ENCODE measurements at places on chromosomes 5 and 9. TPM values are rescaled to one million over a fixed set of nuclear protein-coding genes. Genes with fewer than 3 reads are reported as not detected.

The BARHL1 gene
- total RNA-seq: not detected

The PTPRD gene
- total RNA-seq: 84.0 TPM

GRCh38 chr5:52497133-52497693 lies 290.5 kb upstream of the ITGA1 start:
- H3K36me3 ChIP-seq: no peaks in the 10 kb centered on the region
- H3K27me3 ChIP-seq: no peaks in the 10 kb centered on the region
- no peaks in the 10 kb centered on the region for H3K4me1 ChIP-seq
- no peak overlapping the region for H3K27ac ChIP-seq

DNA sequence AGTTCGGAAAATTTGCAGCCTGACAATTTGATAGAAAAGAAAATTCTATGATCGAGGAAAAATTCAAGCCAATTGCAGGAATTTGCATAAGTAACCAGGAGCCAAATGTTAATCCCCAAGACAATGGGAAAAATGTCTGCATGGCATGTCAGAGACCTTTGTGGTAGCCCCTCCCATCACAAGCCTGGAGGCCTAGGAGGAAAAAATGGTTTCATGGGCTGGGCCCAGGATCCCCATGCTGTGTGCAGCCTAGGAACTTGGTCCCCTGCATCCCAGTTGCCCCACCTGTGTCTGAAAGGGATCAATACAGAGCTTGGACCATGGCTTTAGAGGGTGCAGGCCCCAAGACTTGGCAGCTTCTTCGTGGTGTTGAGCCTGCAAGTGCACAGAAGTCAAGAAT lies 1847.9 kb upstream of the ACO1 start:
- H3K36me3 ChIP-seq: no peaks in the 10 kb centered on the region
- H3K27me3 ChIP-seq: no peaks in the 10 kb centered on the region
- H3K4me1 ChIP-seq: no peaks in the 10 kb centered on the region
- no peak overlapping the region for H3K27ac ChIP-seq

The PCDHB15 gene
- total RNA-seq: 1.6 TPM

DNA sequence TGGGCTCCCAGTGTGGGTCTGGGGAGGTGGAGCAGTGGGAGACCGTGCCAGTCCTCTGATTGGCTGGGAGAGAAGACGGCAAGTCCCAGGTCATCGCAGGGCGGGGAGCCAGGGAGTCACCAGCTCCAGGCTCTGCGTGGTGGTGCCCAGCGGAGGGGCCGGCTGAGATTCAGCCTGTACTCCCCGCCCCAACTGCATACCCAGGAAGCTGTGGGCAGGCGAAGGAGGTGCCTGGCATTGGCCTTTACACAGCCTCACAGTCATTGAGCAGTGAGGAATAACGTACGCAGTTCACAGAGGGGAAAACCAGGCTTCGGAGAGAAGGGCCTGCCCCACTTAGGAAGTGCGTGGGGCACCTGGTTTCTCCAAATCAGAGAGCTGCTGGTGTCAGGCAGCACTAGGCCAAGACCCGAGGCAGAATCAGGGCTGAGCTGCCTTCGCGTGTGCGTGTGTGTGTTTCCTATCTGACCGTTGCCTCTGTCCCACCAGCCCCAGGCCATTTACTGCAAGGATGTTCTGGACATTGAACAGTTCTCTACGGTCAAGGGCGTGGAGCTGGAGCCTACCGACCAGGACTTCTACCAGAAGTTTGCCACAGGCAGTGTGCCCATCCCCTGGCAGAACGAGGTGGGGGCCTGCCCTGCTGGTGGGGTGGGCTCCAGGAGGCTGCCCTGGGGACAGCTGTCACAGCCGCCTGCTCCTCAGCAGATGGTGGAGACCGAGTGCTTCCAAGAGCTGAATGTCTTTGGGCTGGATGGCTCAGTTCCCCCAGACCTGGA lies 6.2 kb upstream of the PRR7 start:
- DNase-seq: no peak
- no peaks in the 10 kb centered on the region for H3K27me3 ChIP-seq
- H3K36me3 ChIP-seq: no peaks in the 10 kb centered on the region
- no peak overlapping the region for H3K4me3 ChIP-seq

- no peaks in the 10 kb centered on the region for H3K4me1 ChIP-seq
- H3K36me3 ChIP-seq: no peaks in the 10 kb centered on the region
- no peak overlapping the region for H3K27ac ChIP-seq
- no peak for DNase-seq
These were observed 479.0 kb downstream of the ZSWIM6 start for GRCh38 chr5:61811052-61811451.

The EFNA5 gene
- total RNA-seq: 59.3 TPM

The PKD2L2 gene
- total RNA-seq: not detected

DNA sequence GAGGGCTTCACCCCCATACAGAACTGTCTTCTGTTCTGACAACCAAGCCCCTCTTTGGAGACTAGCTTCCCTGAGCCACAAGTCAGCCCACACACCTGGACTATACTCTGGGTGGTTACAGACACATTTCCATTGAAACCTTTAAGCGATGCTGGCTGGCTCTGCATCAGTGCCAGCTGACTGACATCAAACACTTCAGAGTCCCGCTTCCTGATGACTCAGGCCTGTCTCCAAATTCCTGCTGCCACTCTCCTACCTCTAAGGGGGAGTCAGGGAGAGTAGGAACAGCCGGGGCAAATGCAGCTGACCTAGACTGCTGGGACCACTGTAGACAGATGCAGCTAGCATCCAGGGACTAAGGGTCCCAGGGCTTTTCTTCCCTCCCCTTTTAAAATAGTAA lies 59.4 kb downstream of the SIL1 start:
- H3K4me1 ChIP-seq: peaks cover 37% of the 10 kb centered on the region
- DNase-seq: peak; percentile 61
- H3K27me3 ChIP-seq: no peaks in the 10 kb centered on the region
- H3K4me3 ChIP-seq: no peak overlapping the region
- no peak overlapping the region for H3K27ac ChIP-seq

DNA sequence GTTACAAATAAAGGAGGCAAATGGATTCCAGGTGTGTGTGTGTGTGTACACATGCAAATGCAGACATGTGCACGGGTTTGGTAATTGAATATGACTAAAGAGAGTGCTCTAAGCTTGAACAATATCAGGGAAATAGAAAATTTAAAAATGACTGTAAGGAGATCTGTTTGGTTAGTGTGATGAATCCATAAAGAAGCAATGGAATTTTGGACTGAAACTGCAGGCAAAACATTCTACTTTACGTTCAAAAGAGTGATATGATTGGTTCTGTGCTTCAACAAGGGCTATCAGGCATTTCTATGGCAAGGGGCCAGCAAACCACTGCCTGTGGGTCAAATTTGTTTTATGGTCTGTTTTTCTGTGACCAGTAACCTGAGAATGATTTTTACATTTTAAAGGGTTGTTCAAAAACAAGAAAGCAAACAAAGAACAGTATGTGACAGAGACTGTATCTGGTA lies 332.8 kb upstream of the KLF9 start:
- H3K27ac ChIP-seq: no peak overlapping the region
- no peaks in the 10 kb centered on the region for H3K4me1 ChIP-seq
- no peaks in the 10 kb centered on the region for H3K36me3 ChIP-seq
- H3K4me3 ChIP-seq: no peak overlapping the region

DNA sequence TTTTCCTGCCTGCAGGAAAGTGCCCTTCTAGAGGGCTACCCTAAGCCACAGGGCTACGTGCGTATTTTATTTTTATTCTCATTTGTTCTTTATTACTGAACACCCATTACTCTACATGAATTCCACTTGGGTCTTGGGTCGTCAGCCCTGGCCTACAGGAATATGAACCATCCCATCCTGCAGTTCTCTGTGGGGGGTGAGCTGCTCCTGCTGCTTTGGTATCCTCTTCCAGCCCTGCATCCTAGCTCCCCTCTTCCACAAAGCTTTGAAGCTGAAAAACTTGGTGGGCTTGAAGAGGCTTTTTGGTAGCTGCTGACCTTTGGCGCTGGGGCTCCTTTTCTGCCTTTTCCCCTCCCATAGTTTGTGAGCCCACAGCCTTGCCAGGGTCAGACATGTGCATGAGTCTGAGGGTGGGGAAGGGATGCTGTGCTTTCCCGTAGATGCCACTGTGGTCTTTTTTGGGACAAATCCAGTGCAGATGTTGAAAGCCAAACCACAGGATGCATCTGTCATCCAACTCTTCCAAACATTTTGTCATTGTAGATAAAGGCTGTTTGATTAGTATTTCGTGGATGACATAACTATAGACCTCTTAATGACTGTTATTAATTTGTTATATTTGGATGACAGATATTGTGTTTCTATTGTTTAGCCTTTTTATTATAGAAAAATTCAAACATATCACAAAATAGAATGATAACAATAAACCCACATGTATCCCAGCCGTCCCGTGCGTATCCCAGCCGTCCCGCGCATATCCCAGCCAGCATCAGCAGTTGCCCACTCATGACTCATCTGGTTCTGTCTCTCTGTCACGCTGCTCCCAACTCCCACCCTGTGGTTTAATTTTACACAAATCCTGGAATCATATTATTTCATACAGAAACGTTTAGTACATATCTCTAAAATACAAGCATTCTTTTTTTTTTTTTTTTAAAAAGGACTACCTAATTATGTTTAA lies 43.9 kb downstream of the SLC46A2 start:
- H3K4me3 ChIP-seq: no peak overlapping the region
- H3K27ac ChIP-seq: no peak overlapping the region
- DNase-seq: peak; percentile 75
- no peaks in the 10 kb centered on the region for H3K36me3 ChIP-seq
- H3K4me1 ChIP-seq: peaks cover 4% of the 10 kb centered on the region

The POU5F2 gene
- total RNA-seq: 0.54 TPM

DNA sequence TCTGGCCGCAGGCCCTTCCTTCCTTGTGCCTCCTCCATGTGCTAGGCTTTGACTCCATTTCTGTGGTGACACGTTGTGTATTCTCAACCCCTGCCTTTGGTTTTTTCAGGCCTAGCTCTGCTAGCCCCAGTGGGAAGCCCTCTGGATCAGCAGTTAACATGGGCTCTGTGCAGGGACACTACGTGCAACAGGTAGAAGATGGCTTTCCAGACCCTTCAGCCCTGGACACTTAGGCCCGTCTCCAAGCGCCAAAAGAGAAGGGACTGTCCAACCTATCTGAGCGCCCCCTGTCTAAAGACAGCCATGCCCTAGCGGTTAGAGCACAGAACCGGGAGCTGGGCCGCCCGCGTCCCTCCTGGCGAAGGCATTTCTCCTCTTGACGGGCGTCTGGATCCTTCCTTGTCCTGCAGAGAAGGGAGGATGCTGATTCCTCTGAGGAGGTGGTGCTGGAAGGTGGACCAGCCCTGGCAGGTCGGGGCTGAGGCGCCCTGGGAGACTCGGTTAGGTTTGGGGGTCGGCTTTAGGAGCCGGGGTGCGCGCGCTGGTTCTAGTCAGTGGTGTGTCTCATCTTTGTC lies 8.3 kb upstream of the POMT1 start:
- no peak overlapping the region for H3K27ac ChIP-seq
- H3K4me1 ChIP-seq: no peaks in the 10 kb centered on the region
- no peak overlapping the region for H3K4me3 ChIP-seq

DNA sequence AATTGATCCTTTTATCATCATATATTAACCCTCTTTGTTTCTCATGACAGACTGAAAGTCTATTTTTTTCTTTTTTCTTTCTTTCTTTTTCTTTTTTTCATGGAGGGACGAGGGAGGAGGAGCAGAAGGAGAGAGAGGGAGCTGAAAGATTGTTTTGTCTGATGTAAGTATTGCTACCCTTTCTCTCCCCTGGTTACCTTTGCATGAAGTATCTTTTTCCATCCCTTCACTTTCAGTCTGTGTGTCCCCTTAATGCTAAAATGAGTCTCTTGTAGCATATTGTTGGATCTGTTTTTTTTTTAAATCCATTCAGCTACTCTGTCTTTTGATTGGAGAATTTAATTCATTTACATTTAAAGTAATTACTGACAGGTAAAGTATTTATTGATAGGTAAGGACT lies 27.5 kb upstream of the SERINC5 start:
- no peaks in the 10 kb centered on the region for H3K4me1 ChIP-seq
- H3K4me3 ChIP-seq: no peak overlapping the region
- DNase-seq: no peak
- no peaks in the 10 kb centered on the region for H3K27me3 ChIP-seq

GRCh38 chr9:22331533-22331932 lies 115.1 kb upstream of the DMRTA1 start:
- H3K27me3 ChIP-seq: no peaks in the 10 kb centered on the region
- DNase-seq: no peak
- H3K27ac ChIP-seq: no peak overlapping the region
- H3K36me3 ChIP-seq: no peaks in the 10 kb centered on the region
- H3K4me1 ChIP-seq: no peaks in the 10 kb centered on the region

- H3K27me3 ChIP-seq: no peaks in the 10 kb centered on the region
- DNase-seq: no peak
- no peaks in the 10 kb centered on the region for H3K36me3 ChIP-seq
- no peaks in the 10 kb centered on the region for H3K4me1 ChIP-seq
These were observed 70.1 kb downstream of the WNK2 start for GRCh38 chr9:93254061-93254481.

GRCh38 chr9:118330191-118330986 lies 626.2 kb downstream of the TLR4 start:
- peaks cover 5% of the 10 kb centered on the region for H3K4me1 ChIP-seq
- peak; percentile 57 for DNase-seq
- H3K36me3 ChIP-seq: no peaks in the 10 kb centered on the region
- H3K27ac ChIP-seq: no peak overlapping the region
- no peaks in the 10 kb centered on the region for H3K27me3 ChIP-seq

- no peak overlapping the region for H3K4me3 ChIP-seq
- H3K4me1 ChIP-seq: peaks cover 7% of the 10 kb centered on the region
- no peaks in the 10 kb centered on the region for H3K27me3 ChIP-seq
- peak overlapping the region; percentile 27 for H3K27ac ChIP-seq
- no peaks in the 10 kb centered on the region for H3K36me3 ChIP-seq
These were observed 101.7 kb upstream of the FST start for GRCh38 chr5:53378590-53379247.

DNA sequence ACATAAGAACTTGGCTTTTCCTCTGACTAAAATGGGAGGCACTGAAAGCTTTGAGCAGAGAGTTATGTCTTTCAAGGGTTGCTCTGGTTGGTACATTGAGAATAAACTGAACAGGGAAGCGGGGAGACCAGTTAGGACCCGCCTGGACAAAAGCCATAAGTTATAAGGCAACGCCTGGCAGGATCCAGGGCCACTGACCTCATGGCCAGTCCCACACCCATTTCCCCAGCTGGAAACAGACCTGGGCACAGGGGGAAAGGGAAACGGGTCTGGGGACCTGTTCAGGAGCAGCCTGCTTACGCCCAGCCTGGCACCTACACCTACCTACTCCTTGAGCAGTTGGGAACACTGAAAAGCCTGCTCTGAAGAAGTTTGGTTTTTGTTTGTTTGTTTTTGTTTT lies 1.3 kb downstream of the SPINK4 start:
- H3K4me3 ChIP-seq: no peak overlapping the region
- DNase-seq: no peak
- H3K36me3 ChIP-seq: no peaks in the 10 kb centered on the region
- peaks cover 7% of the 10 kb centered on the region for H3K4me1 ChIP-seq
- H3K27ac ChIP-seq: no peak overlapping the region

GRCh38 chr5:133947431-133947841 lies 21.0 kb downstream of the C5orf15 start:
- peak; percentile 62 for DNase-seq
- no peaks in the 10 kb centered on the region for H3K36me3 ChIP-seq
- H3K27ac ChIP-seq: no peak overlapping the region
- H3K4me1 ChIP-seq: peaks cover 3% of the 10 kb centered on the region
- no peak overlapping the region for H3K4me3 ChIP-seq

Data from astrocyte (in vitro differentiated cells and primary cell).